ENCODE measurements at places on chromosomes 5 and 9.

DNA sequence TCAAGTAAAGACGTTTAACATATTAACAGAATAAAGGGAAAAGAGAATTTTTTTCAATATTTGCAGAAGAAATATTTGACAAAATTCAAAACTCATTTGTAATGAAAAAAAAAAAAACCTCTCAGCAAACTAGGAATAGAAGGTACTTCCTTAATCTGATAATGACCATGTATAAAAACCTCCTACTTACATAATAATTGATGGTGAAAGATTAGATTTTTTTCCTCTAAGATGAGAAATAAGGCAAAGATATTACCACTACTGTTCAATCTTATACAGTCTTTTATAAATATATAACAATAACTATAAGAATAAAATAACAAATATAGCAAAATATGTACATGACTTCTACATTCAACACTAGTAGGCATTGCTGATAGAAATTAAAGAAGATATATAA, 424.6 kb upstream of the KLF4 start:
- no peak for DNase-seq

GRCh38 chr5:2038321-2039179, 155.8 kb upstream of the IRX4 start:
- peak; percentile 21 for DNase-seq

DNA sequence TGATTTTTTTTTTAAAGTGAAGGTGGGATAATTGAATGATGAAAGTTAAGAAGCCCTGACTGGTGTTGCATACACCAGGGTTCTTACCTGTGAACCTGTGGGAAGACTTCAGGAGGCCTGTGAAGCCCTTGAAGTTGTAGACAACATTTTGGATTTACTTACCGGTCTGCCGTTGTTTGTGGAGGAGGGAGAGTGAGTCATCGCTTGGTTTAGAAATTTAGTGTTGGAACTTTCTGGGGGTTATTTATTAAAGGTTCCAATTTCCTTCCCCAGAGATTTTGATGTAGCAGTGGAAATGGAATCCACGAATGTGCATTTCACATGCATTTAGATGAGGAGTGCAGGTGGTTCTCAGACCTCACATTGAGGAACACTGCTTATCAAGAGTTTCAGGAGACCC, 49.6 kb downstream of the ARHGAP26 start:
- DNase-seq: peak; percentile 31

DNA sequence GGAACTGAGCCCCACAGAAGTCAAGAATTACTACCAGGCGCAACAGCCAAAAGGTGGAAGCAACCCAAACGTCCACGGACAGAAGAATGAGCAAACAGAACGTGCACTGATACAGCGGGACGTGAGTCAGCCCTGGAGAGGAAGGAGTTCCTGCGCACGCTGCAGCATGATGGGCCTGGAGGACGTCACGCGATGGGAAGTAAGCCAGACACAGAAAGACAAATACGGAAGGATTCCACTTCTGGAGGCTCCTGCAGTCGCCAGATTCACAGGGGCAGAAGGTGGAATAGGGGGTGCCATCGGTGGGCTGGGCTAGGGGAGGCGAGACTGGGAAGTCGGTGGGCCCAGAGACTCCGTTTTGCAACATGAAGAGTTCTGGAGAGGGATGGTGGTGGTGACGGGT, 80.3 kb upstream of the PHYKPL start:
- DNase-seq: no peak

- DNase-seq: no peak
Observed at GRCh38 chr9:26949637-26950069, 2.6 kb upstream of the PLAA start.

DNA sequence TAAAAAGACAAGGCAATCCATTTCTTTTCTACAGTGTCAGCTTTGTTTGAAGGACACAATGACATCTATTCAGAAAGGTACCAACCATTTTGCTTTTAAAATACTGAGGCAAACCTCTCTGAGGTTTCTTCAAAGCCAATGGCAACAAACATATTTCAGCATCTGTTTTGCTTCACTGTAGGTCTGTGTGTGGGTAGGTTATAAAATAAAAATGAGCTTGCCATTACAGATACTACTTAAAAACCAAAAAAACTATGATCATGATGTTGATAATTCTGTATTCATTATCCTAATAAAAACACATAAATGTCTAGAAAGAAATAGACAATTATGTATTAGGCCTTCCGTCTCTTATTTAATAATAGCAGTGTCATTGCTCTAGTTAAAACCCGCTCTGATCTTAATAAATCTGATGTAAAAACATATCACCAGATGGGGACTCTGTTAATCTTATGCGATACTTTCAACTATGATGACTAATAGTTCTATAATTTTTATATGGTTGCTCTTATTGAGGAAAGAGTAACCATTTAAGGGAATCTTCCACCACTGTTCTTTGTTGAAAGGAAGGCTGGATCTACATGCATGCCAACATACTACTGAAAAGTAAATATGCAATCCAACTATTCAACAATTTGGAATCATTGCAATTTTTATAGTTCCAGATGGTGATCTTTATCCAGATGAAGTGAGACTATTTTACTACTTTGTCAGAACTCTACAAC, 647.2 kb downstream of the PDE4D start:
- no peak for DNase-seq

DNA sequence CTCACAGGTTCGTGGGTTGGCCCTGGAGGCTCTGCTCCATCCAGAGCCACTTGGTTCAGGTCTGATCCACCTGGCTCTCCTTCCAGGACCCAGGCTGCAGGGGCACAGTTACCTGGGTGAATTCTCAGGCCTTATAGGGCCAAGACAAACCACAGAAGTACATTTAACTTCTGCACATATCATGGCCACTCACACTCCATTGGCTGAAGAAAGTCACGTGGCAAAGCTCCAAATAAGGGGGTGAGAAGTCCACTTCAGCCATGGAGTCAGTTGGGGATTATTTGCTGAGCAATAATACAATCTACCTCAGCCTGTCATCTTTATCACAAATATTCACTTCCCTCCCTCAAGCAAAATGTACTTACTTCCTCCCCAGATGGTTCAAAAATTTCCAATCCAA, 83.6 kb downstream of the MACROH2A1 start:
- DNase-seq: peak; percentile 22

DNA sequence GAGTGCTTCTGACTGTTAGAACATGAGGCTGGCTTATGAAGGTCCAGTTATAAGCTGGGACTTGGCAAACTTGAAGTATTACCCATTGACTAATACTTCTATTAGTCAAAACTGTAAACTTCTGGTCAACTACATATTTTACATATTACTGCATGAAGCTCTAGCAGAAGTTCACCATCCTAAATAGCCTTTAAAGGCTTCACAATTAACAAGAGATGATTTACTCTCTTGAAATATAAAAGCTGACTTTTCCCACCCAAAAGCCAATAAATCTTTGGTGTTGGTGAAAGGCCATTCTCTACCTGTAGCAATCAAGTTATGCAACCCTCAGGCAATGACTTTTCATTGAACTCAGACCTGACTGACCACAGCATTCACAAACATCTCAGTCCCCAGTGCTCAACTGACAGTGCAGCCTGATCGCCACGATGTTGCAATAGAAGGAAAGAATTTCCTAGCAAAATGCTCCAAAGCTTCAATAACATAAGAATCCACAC, 345.6 kb downstream of the EBF1 start:
- DNase-seq: peak; percentile 90

GRCh38 chr5:109163336-109163735, 246.4 kb downstream of the PJA2 start:
- DNase-seq: no peak

GRCh38 chr9:88923092-88923491, 68.2 kb upstream of the S1PR3 start:
- DNase-seq: no peak

DNA sequence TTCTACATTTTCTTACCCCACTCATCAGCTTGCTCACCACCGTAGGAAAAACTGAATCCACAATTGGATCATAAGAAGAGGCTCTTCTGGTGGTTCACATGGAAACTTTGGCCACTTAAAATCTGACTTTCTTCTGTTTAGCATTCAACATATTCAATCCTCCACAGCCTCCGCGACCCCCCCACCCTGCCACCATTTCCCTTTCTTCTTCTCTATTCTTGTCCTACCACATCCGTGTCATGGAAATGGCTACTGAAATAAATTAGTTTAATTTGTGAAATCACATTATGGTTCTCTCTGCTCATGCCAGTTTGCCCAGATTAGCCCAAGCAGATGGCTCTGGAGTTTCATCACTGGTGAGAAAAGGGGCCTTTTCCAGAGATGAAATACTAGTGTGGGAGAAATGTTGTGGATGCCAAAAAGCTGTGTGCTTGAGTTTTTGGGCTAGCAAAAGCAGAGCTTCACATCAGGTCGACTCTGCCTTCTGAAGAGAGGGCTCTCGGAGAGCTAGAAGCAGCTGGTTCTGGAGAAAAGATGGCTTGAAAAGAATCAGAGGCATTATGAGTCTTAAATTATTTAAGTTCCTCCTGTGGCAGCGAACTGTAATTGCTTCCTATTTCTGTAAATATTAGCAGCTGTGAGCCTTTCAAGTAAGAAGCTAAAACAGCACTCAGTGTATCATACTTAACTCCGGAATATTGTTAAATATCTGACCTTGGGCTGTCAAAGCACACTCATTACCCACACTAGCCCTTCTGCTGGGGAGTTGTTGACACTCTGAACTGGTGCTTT, 107.1 kb downstream of the MAT2B start:
- DNase-seq: no peak

GRCh38 chr5:133309166-133309795, 257.5 kb downstream of the HSPA4 start:
- no peak for DNase-seq

- no peak for DNase-seq
Observed at GRCh38 chr9:111630182-111630963, 761 bp upstream of the DNAJC25 start.

DNA sequence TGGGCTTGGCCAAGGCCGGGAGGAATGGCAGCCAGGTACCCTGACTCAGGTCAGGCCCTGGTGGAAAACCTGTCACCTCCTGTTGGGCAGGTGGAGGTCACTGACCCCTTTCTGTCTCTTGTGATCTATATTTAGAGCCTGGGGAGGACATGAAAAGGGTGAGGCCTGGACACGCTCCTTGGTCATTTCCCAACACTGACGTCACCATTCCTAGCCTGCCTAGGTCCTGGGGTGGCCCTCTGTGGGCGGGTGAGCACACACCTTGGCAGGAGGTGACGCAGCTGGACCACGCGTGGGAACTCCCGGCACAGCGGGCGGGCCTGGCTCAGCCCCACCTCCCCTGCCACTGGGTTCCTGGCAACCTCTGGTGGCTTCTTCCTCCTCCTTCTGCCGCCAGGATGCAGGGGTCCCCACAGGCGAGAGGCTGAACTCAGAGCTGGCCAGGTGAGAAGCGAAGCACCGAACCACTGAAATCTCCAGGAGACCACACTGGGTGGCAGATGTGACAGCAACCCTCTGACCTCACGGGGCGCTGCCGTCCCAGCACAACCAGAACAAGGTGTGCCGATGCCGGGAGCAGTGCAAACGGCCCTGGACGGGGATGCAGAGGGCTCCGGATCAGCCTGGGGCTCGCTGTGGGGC, 6.4 kb upstream of the RALGDS start:
- no peak for DNase-seq

- DNase-seq: peak; percentile 18
Observed at GRCh38 chr5:139212486-139212885, 14.3 kb upstream of the SIL1 start.

- DNase-seq: peak; percentile 86
Observed at GRCh38 chr9:134551644-134552348, 89.8 kb upstream of the COL5A1 start.

DNA sequence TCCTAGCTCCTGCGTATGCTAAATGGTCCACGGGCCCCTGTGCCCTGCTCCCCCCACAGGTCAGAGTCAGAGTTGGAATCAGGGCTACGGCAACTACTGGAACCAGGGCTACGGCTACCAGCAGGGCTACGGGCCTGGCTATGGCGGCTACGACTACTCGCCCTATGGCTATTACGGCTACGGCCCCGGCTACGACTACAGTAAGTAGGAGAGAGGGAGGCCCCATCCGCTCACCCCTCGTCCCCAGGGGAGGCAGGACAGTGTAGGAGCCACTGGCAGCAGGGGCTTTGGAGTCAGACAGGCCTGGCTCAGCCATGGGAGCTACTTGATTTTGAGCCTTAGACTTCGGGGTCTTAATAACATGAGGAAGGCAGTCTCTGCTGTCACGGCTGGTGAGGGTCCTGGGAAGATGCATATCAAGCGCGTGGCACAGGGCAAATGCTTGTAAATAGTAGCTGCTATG, 5.8 kb downstream of the HNRNPAB start:
- no peak for DNase-seq

GRCh38 chr9:135864447-135865049, 42.8 kb downstream of the CAMSAP1 start:
- peak; percentile 62 for DNase-seq

- DNase-seq: peak; percentile 82
Observed at GRCh38 chr5:172133359-172134029, 54.5 kb downstream of the STK10 start.

DNA sequence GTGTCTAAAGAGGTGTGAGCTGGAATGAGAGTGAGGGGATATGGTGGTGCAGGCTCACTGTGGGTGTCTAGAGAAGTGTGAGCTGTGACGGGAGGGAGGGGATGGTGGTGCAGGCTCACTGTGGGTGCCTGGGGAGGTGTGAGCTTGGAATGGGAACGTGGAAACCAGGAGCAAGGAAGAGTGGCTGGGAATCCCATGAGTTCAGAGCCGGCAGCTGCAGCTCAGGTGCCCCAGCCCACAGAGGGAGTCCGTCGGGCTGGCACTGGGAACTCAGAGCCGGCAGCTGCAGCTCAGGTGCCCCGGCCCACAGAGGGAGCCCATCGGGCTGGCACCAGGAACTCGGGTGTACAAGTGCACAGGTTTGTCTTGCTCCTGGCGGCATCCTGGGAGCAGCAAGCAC, 45.6 kb downstream of the IRX2 start:
- no peak for DNase-seq

DNA sequence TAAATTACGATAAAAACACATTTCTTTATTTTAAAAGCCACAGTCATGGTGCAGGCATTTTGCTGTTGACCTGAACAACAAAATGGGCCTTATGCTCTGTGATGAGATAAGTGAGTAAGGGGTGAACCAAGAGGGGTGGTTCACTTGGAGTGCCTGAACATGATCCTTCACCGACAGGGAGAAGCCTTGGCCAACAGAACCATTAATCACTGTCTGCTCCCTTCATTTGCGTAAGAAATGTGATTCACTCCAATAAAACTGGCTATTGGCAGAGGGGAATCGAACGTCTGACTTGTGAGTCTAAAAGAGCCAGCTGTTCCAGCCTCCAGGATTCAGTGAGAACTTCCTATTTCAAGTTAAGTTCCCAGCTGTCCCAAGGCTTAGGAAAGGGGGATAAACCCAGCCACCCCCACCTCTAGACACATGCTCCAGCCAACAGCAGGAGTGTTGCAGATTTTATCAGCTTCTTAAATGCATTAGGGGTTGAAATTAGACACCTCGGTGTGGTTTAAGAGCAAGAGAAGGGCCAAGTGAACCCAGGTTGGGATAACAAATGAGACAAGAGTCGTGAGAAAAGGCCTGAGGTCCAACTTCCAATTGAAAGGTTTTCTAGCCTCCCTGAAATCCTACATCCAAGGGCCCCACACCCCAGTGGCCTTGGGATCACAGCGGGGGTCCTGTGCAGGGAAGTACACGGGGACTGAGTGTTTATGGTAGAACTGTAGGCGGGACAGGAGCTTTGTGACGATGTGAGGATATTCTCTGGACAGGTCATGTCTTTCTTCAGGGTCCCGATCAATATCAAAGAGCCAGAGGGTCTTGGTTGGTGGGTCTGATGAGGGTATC, 131.4 kb upstream of the LHFPL2 start:
- peak; percentile 98 for DNase-seq

GRCh38 chr9:7266911-7267595, 509.3 kb downstream of the KDM4C start:
- DNase-seq: no peak
